Stimulated activated CD8-positive, alpha-beta memory T cell treated with anti-CD3 and anti-CD28 coated beads, Interleukin-4, amount 100 ng/mL, for 1 hour (primary cell): ENCODE measurements at places on chromosomes 5 and 9.

DNA sequence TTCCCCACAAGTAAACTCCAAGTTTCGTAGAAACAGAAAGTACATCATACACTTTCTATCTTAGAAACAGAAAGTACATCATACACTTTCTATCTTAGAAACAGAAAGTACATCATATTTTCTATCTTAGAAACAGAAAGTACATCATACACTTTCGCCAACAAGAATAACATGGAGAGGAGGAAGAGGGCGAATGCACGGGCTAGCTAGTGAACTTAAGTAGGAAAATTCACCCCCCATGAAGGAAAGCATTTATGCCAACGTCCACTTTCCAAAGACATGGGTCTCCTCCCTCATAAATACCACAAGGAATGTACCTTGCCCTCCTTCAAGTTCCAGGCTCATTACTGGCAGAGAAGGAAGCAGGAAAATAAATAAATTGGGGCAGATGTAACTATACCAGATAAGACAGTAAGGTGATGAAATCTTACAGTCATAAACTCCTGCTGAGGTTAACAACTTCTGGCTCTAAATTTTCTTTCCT is 64.7 kb downstream of the FRMD3 start:
- DNase-seq = no peak

DNA sequence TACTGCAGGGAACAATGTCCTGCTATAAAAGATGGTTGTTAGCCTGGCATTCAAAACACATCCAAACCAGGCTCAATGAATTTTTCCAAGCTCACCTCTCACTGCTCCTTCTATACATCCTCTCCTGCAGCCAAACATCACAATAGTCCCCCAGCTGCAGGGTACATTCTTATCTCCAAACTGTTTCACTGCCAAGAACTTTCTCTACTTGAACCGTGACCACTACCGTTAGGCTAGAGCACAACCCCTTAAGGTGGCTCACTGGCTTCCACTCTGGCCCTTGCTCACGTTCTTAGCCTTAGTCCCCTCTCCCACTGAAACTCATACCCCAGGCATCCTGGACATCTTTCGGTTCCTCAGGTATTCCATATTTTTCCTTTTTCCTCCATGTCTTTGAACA is 29.0 kb upstream of the ANXA6 start:
- DNase-seq = no peak

- no peak for DNase-seq
Observed at GRCh38 chr5:58087123-58087522, 372.8 kb downstream of the PLK2 start.

- no peak for DNase-seq
Observed at GRCh38 chr5:83683836-83684235, 36.8 kb downstream of the HAPLN1 start.

DNA sequence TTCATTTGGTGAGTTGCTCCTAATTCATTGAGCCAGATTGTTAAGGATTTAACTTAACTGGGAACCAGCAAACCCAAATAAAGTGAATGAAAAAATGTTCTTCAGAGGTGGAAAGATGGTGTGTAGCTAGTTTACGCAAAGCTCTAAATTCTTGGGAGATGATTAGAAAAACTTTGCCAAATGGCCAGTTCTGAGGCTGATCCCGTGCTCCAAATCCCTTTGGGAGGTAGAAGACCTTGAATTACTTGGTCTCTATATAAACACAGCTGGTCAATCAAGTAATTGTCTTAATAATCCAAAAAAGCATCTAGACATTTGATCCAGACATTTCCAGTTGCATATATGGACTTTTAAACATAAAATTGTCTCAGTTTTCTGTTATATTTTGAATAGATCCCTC is 11.4 kb downstream of the ACTL7B start:
- no peak for DNase-seq

GRCh38 chr5:122078116-122079110 is at the start of gene LOX:
TSS of gene LOX (minus strand) at chr5:122078259. CDS start at chr5:122077985, 274 bp downstream.
- DNase-seq = no peak

GRCh38 chr9:116724123-116724522 is 37.0 kb downstream of the TRIM32 start:
- DNase-seq = no peak

DNA sequence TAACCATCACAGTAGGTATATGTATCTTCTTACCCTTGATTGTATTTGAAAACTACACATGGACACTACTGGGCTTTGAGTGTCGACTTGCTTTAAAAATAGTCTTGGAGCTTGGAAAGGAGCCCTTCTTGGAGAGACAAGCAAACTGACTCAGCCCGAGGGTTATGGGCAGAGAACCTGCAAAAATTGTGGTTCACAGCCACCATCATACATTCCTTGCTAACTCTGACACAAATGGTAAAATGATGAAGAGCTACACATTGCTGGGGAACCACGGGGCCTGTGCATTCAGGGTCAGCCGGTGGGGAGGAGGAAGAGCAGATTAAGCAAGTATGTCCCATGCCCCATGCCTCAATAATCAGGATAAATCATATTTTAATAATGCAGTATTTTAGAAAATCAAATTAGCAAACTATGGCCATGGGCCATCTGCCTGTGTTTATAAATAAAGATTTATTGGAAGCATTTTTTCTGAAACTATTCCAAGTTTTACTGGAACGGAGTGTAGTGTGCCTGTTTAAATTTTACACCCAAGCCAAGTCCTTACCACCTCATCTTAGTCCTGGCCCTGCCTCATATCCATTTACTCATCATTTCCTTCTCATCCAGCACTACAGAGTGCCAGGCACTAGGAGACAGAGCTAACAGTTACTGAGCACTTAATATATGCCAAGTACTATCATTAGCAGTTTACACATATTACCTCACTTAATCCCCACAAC is 195.7 kb downstream of the PALM2AKAP2 start:
- DNase-seq = no peak

DNA sequence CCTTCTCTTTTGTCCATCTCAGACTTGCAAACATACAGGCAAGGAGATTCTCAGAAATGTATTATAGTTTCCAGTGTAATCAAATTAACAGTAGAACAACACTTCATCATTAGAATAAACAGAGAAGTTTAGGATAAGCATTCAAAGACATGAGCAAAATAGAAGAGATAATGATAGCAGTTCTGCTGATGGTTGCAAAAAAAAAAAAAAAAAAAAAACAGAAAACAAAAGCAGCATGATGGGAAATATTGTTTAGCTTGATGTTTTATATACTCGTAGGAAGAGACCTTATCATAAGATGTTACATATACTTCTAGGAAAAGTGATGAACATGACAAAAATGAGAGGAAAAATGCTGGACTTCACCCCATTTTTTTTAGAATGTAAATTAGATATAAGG is 1356.2 kb downstream of the MAT2B start:
- no peak for DNase-seq

DNA sequence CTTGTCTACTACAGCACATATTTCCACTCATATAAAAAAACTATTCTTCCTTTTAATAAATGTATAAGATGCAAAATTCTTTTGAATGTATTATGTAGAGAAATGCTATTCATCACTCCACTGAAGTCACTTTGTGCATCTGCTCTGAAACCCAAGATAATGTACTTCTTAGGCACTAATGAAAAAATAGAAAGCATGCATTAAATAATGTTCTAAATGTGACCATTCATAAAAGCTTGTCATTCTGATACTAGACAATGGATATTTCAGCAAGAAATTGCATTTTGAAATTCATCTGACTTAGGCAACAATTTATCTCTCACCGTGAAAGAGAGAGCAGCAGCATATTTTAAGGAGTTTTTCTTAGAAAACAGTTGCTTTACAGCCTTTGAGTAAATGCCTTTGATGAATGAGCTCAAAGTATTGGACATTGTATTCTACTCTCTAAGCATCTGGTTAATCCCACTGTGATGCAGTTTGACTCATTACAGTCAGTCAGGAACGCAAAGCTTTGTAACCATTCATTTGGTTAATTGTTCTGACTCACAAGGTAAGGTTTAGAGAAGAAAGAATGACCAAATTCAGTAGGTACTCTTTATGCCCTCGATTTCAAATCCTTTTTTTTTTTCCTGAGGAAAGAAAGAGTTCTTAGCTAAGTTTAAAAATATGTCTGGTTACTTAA is 2233.8 kb upstream of the C9orf72 start:
- no peak for DNase-seq

DNA sequence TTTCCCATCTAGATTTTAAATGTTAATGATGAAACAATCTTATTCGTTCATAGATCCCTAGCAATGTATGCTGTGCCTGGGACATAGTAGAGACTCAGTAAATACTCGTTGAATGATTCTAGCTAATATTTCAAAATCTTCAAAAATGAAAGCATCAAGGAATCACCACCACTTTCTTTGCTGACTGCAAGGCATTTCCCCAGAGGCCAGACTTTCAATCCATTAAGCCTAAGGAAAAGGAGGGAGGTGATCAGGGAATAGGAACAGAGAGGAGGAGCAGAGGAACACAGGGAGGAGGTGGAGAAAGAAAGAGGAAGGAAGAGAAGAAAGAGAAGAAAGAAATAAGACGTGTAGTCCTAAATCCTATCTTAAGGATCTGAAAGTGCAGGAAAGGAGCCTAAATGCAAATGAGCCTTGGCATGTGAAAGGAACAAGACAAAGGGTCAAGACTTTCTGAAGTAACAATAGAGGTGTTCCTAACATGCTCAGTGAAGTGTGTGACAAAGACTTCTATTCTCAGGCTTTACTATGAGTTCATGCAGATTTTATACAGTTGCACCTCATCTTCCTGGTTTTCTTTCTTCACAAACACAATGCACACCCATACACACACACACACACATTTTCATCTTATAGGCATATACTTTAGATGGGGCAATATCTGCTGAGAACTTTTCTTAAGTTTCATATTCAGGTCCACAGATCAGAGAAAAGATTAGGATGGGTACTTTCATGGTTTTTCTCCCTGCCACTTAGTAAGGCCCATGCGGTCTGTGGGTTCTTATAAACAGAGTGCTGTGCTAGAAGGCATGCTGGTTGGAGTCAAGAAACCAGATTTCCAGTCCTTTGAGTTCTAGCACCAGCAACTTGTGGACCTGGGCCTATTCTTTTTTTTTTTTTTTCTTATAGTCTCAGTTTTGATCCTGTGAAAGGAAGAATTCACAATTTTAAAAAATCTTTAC is 512.2 kb upstream of the TNC start:
- no peak for DNase-seq

GRCh38 chr9:21856301-21857094 is 54.1 kb downstream of the MTAP start:
- no peak for DNase-seq

GRCh38 chr5:51389288-51389576 is 6.0 kb downstream of the ISL1 start:
- no peak for DNase-seq

DNA sequence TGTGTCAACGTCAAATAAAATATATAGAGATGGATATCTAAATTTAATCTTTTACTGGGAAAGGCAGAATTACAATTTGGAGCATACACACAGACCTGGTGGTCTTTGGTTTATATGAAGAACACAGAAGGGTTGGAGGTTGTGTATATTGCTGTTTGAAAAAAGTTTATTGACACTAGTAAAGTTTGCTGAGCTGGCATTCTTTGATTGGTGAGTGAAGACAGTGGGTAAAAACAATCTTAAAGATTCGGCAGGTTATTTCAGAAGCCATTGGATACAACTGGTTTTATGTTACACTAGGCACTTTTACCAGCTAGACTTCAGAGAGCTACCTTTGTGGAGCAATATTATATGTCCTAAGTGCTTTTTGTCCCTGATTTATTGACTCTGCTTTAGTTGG is 27.2 kb downstream of the IZUMO3 start:
- no peak for DNase-seq

GRCh38 chr5:73373814-73374510 is 74.6 kb downstream of the FOXD1 start:
- DNase-seq = no peak

GRCh38 chr5:152532714-152533113 is 127.6 kb upstream of the NMUR2 start:
- no peak for DNase-seq

DNA sequence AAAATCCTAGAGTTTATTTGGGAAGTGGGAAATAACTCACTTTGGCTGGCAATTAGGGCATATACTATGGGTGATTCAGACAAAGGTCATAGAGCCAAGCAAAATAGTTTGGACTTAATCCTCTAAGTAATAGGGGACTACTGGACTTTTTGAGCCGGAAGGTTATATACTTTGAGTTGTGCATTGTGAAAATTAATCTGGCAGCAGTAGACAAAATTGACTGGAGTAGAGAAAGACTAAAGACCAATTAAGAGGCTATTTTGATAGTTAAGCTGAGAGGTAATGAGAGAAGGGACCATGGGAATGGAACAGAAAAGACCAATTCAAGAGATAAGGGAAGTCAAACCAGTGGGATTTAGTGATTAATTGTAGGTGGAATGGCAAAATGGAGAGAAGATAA is 28.9 kb downstream of the COX7C start:
- no peak for DNase-seq

- no peak for DNase-seq
Observed at GRCh38 chr5:123433596-123433995, 10.4 kb upstream of the CEP120 start.

- DNase-seq = no peak
Observed at GRCh38 chr9:112605518-112605917, 112.4 kb downstream of the INIP start.

- DNase-seq = no peak
Observed at GRCh38 chr5:3353561-3353960, 242.1 kb upstream of the IRX1 start.

GRCh38 chr5:173974688-173975239 is 14.2 kb upstream of the C5orf47 start:
- no peak for DNase-seq

DNA sequence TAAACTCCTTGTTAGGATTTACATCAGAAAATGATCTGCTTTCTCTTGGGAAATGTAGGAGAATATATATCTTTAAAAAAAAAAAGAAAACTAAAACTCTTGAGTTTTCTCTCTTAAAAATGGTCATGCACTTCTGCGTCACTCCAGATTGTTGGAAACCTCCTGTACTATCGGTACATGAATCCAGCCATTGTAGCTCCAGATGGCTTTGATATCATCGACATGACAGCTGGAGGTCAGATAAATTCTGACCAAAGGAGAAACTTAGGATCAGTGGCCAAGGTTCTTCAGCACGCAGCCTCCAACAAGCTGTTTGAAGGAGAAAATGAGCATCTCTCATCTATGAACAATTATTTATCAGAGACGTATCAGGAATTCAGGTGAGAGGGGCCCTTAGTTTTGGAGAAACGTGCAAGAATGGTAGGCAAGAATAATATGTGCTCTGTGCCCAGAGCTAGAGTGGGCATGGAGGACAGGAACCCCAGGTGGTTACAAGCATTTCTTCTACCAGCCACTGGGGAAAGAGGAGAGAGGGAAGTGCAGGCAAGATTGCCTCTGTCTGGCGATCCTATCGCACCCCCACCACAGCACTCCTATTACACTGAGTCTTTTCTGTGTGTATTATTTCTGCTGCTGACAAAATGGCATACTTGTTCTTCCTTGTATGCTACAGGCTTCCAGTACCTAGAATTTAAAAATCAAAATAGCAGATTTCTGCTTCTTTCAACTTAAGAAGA is 41.4 kb upstream of the F2R start:
- DNase-seq = no peak
